ENCODE measurements at places on chromosomes 16 and 17.

- no peak for DNase-seq
Observed at GRCh38 chr17:55564081-55564480, 52.8 kb upstream of the SMIM36 start.

- peak; percentile 68 for DNase-seq
Observed at GRCh38 chr17:45341533-45342158, 24.8 kb upstream of the MAP3K14 start.

DNA sequence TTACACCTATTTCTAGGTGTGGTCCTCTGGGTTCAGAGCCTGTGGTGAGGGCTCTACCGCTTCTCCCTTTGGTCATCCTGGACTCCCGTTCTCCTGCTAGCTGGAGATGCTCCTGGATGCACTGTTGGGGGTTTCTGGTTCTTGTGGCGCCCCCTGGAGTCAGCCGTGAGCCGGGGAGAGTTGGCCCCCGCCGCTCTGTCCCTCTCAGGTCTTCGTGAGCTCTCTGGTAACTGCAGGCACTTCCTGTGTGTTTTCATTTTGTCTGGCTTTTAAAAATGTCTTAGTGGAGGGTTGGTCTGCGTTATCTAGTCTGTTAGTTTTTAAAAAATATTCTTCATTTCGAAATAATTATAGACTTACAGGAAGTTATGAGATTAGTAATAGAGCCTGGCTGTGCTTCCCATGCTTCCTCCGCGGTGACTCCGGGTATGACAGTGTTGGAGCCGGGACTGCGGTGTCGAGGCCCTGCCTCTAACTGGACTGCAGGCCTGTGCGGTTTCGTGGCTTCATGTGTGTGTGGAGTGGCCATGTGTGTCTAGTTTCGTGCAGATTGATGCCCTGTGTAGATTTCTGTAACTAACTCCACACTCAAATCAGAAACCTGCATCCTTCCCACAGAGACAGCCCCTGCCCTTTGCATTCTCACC, 78.0 kb upstream of the ZNF750 start:
- no peak for DNase-seq

DNA sequence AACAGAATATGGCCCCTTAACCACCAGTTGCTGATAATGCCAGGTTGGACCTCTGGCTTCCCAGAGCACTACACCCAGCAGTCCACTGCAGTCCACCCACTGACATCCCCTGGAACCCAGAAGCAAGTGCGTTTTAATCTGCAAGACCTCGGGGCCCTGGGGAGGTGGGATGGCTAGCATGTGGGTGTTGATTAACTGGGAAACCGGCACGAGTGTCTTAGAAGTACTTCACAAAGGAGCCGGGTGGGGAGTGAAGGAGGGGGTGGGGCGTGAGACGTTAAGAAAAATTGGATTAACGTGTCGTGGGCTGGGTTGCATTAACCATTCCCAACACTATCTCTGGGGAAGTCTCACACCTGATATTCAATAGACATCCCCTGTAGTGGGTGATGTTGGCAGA, 6.1 kb upstream of the HIC1 start:
- no peak for DNase-seq

DNA sequence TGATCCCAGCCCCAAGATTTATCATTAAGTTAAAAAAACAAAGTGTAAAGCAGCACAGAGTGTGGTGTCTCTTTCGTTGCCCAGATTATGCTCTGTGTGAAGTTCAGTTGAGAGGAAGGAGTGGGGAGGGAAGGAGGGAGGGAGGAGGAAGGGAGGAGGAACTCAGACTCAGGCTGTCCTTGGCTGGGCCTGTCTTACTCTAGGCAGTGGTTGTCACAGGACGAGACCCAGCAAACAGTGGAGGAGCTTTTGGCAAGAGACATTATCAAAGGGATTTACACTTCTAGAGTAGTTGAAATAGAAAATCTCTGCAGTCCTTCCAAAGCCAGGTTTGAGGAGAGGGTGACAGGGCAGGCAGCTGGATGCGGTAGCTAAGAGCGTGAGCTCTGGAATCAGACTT, 27.8 kb downstream of the KNOP1 start:
- DNase-seq, result no peak

DNA sequence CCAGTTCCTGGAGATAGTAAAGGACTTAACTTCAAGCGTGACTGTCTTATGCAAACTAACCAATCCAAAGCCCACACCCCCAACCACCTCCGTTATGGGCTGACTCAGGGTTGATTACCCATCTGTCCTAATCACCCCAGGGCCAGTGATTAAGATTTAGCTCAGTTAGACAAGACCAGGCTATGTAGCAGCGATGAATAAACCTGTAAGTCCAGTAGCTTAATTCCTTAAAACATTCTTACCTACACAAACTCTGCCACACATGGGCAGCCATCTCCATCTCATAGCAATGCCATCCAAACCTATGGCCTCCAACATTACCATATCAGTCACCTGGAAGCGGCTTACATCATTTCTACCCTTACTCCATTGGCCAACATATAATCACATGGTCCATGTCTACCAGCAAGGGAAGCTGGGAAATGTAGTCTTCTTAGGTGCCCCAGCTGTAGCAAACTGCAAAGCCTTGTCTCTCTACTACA, 266.7 kb downstream of the SHISA9 start:
- DNase-seq, result no peak

- no peak for DNase-seq
Observed at GRCh38 chr16:25317732-25318316, 60.2 kb upstream of the ZKSCAN2 start.

GRCh38 chr16:23407436-23408127, 45.4 kb downstream of the COG7 start:
- no peak for DNase-seq

GRCh38 chr16:25013751-25014499, 1.2 kb downstream of the ARHGAP17 start:
- DNase-seq, result no peak

DNA sequence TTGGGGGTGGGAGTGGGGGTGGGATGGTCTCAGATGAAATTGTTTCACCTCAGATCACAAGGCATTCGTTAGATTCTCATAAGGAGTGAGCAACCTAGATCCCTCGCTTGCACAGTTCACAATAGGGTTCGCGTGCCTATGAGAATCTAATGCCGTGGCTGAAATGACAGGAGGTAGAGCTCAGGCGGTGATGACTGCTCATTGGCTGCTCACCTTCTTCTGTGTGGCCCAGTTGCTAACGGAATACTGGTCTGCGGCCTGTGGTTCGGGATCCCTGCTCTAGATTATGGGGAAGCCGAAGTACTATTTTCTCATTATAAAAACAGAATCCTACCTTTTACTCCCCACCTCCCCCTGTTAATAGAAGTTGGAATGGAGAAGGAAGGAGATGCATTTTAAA, 18.9 kb downstream of the CLTC start:
- DNase-seq, result no peak

GRCh38 chr16:55834049-55834448, 1.2 kb upstream of the CES1 start:
- no peak for DNase-seq

DNA sequence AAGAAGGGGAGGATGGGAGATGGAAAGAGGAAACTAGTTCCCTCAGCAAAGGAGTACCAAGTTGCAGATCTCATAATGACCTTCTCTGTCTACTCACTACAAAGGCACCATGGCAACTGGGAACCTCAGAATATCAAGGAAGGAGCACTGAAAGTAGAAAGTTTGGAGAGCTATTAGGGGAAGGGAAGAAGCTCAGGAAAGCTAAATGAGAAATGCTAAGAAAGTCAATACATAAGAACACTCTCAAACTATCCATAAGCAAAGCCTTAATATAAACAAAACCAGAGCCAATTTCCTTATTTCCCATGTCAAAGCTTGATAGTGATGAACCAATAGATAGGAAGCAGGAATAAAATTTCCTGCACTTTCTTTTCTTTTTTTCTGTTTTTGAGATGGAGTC, 57.9 kb upstream of the C17orf78 start:
- DNase-seq, result no peak

DNA sequence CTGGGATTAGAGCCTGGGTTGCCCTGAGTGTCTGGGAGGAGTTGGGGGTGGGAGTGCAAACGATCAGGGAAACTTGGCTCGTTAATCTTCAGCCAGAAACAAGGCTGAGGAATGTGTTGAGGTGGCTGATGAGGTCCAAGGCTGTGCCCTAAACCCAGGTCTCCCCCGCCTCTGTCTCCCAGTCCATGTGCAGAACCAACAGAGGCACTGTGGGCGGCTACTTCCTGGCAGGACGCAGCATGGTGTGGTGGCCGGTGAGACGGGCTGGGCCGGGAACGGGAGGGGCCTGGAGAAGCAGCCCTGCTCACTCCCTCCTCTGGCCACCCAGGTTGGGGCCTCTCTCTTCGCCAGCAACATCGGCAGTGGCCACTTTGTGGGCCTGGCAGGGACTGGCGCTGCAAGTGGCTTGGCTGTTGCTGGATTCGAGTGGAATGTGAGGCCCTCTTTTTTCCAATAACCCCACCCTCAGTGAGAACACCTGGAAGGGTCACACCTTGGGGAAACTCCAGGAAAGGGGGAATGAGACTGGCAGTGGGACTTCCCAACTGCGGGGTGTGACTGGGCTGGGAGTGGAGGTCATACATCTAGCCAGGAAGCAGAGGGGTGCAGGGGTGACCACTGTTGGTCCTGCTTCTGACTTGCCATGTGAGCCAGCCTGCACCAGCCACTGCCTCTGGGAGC, 1.7 kb downstream of the SLC5A2 start:
- no peak for DNase-seq

- no peak for DNase-seq
Observed at GRCh38 chr16:22255335-22255734, 41.9 kb upstream of the POLR3E start.

DNA sequence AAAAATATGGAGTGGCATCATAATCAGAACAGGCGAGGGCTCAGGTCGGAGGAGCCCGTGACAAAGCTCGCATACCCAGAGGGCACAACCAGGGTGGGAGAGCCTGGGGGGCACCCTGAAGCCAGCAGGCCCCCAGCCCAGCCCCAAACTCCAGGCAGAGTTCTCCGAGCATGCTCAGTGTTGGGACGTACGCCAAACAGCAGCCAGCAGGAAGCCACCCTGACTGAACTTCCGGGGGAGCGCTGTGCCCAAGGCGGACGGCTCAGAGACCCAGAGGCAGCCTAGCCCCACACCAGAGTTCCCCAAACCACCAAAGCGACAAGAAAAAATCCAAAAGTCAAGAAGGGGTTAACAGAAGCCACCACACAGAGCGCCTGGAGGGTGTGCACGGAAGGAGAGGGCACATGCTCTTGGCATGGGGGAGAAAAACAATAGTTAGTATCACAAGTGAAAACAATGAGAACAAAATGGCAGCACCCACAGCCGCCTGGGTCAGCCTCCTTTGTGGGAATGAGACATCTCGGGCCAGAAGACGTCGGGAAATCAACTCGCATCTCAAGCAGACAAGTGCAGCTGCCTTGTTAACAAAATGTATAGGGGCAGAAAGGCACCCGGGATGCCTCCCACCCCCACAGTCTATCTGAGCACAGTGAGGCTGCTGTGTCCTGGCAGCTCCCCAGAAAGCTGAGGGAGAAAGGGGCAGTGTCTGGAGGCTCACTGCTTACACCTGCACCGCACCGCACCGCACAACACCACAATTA, 11.9 kb downstream of the EXOC7 start:
- no peak for DNase-seq

DNA sequence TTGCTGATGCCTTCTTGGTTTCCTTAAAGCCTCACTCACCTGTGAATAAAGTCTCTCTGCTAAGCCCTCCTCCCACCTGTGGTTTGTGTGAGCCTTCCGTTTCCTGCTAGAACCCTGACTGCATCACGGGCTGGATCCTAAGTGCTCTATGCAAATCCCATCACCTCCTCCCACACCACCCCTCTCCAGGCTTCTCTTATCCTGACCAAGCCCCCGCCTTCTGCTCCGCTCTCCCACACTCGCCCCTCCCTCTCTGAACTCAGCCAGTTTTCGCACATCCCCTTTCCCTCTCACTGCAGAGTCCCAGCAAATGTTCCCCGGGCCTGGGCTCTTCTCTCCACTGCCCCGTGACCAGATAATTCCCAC, 51.8 kb downstream of the PIMREG start:
- DNase-seq, result no peak

- DNase-seq, result peak; percentile 81
Observed at GRCh38 chr16:89080196-89080853, 13.3 kb upstream of the ACSF3 start.

GRCh38 chr17:17938388-17939107, 33.7 kb downstream of the TOM1L2 start:
- DNase-seq, result no peak

DNA sequence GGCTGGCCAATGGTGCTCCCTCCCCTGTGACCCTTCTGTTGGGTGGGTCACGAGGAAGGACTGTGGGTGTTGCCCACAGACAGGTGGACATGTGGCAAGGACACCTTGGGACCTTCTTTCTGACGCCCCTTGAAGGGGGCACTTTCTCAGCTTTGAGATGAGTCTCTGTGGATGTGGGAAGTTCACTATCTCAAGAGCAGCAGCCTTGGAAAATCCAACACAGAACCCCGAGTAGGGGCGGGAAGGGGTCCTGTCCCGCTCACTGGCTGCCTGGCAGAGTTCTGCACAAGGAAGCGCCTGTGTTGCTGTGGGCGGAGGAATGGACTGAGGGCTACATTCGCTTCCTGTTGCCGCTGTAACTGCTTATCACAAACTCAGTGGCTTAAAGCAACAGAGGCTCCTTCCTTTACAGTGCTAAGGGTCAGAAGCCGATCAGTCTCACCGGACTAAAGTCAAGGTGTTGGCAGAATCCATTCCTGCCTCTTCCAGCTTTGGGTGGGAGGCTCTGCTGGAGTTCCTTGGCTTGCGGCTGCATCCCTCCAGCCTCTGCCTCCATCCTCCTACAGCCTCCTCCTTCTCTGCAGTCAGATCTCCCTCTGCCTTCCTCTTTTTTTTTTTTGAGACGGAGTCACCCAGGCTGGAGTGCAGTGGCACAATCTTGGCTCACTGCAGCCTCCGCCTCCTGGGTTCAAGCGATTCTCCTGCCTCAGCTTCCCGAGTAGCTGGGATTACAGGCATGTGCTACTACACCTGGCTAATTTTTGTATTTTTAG, 305.2 kb downstream of the SEC14L1 start:
- no peak for DNase-seq

- DNase-seq, result peak; percentile 28
Observed at GRCh38 chr17:75032720-75033280, 14.0 kb downstream of the ATP5PD start.

DNA sequence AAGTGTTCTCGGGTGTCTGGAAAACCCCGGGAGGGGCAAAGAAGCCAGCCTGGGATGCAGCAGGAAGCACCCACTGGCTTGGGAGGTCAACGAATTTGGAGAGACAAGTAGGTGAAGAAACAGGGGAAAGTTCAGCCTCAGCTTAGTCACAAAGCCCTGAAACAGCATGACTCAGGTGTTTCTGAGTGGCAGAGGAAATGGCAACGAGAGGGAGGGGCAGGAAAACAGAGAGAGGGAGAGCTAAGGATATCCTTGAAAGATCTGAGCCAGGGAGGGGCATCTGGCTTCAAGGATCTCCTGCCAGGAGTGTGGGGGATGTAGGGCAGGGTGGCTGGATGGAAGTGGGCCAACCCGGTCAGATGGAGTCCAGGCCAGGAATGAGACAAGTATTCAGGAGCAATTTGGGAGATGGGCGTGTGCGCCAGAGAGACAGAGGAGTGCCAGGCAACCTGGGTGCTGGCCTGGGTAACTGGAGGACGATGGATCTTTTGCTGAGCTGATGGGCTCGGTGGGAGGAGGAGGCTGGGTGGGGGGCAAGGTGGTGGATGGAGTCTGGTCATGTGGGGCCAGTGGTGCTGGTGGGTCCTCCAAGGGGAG, 27.2 kb downstream of the ABCC3 start:
- DNase-seq, result no peak

All from right hindlimb (tissue), 1 donor.